NCI-H1092 (cell line): ENCODE measurements at places on chromosomes 1 and 21.

GRCh38 chr1:227729881-227730629 lies 5.0 kb downstream of the JMJD4 start:
- no peak for DNase-seq

- DNase-seq, result no peak
Measured at GRCh38 chr1:198771563-198772153, 132.8 kb downstream of the PTPRC start.

- DNase-seq, result no peak
Measured at GRCh38 chr1:220784751-220785150, 2.0 kb upstream of the MTARC1 start.

- DNase-seq, result no peak
Measured at GRCh38 chr1:61337441-61337951, 255.1 kb downstream of the NFIA start.

GRCh38 chr1:48246727-48247126 lies 24.2 kb downstream of the SLC5A9 start:
- DNase-seq, result peak; percentile 6

GRCh38 chr1:156245451-156246232 lies 2.2 kb downstream of the PAQR6 start:
- peak; percentile 38 for DNase-seq

- no peak for DNase-seq
Measured at GRCh38 chr1:29120947-29121485, 2.7 kb downstream of the TMEM200B start.

GRCh38 chr1:45840704-45841103 lies 37.3 kb downstream of the MAST2 start:
- DNase-seq, result peak; percentile 71

- DNase-seq, result no peak
Measured at GRCh38 chr1:115179397-115180079, 90.2 kb upstream of the TSPAN2 start.

DNA sequence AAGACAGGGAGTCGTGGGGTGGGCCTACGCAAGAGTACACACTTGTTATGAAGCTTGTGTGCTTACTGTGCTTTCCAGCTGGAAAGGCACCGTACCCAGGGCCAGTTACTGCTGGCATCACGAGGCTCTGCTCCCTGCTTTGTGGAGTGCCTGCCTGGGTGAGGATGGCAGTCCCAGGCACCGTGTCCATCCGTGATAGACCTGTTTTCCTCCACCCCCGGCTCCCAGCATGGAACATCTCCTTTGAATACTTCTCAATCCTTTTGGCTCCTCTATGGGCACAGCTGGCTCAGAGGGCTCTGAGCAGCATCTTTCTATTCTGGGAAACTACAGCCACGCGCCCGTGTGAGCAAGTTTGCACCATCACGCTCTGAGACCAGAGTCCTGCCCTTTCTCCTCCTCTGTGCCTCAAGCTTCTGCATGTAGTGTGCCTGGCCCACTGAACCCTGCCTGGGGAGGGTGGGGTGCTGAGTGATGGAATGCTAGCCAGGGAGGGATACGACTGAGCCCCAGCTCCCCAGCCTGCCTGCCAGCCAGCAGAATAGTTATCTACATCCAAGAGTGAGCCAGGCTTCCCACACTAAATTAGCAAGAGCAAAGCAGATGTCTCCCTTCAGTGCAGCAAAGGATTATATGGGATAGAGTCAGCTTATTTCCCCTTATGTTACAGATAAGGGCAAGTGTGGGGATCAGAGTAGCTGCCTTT lies 7.1 kb upstream of the TNR start:
- no peak for DNase-seq

- no peak for DNase-seq
Measured at GRCh38 chr21:32422064-32422463, 9.6 kb downstream of the EVA1C start.

- no peak for DNase-seq
Measured at GRCh38 chr1:47978486-47978885, 18.7 kb downstream of the TRABD2B start.

DNA sequence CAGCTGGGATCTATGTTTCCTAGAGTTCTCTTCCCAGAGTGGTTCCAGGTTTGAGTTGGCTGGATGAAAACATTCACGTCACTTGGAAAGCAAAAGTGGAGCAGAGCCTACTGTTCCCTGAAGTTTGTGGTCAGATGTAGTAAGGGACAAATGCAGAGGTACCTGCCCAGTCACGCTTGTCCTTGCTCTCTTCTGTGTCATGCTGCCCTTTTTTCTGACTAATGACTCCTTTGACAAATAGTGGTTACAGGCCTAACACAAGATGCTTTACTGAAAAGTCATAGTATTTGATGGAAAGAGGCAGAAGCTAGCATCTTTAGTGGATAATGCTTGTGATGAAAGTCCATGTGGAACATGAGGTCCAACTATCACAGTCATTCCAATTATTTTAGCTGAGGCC lies 881.4 kb upstream of the B3GALT2 start:
- DNase-seq, result no peak

GRCh38 chr1:62139410-62139809 lies 55.2 kb upstream of the L1TD1 start:
- no peak for DNase-seq

GRCh38 chr1:21626921-21627339 lies 42.2 kb downstream of the RAP1GAP start:
- DNase-seq, result no peak

- DNase-seq, result peak; percentile 63
Measured at GRCh38 chr21:18603261-18603660, 199.7 kb upstream of the TMPRSS15 start.
